ENCODE measurements at places on chromosomes 11 and 22.
A peak's percentile ranks its signal among the peaks of the same experiment; 100 is the strongest.

- no peak for ATAC-seq
Measured at GRCh38 chr11:34356576-34356912, 1.3 kb downstream of the ABTB2 start.

- peak; percentile 19 for ATAC-seq
Measured at GRCh38 chr11:486189-486588, 20.9 kb downstream of the RNH1 start.

DNA sequence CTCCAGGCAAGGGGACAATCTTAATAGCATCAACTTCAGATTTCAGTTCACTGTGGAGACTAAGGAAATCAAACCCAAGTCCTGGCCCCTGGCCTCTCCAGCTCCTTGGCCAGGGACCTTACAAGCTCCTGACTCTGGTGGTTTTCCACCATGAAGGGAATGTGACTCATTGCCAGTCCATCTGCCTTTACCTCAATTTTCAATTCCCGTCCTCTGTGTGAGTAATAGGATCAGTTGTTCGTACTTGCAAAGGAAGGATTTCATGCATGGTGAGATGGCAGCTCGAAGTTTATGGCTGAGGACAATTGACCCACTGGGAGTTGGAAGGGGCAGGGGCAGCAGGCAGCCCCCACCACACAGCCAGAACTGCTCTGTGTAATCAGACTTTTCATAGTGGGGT is 42.5 kb downstream of the INSC start:
- peak; percentile 17 for ATAC-seq

- no peak for ATAC-seq
Measured at GRCh38 chr11:104061853-104062521, 25.5 kb downstream of the DDI1 start.

DNA sequence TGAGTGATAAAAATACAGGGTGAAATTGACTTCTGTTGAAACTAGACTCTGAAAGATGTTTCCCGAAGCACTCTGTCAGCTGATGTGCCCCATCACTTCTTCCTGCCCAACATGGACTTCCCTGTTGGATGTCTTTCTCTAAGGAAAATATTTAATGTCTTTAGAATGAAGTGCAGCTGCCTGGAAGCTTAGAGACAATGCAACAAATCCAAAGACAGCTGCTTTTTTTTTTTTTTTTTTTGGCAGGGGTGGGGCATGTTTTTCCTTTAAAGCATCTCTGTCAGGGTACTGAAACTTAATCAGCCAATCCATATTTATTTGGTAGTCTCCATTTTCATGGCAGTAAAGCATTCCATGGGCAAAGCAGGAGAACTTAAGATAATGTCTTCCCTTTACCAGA is 5.9 kb downstream of the JAM3 start:
- ATAC-seq, result no peak

DNA sequence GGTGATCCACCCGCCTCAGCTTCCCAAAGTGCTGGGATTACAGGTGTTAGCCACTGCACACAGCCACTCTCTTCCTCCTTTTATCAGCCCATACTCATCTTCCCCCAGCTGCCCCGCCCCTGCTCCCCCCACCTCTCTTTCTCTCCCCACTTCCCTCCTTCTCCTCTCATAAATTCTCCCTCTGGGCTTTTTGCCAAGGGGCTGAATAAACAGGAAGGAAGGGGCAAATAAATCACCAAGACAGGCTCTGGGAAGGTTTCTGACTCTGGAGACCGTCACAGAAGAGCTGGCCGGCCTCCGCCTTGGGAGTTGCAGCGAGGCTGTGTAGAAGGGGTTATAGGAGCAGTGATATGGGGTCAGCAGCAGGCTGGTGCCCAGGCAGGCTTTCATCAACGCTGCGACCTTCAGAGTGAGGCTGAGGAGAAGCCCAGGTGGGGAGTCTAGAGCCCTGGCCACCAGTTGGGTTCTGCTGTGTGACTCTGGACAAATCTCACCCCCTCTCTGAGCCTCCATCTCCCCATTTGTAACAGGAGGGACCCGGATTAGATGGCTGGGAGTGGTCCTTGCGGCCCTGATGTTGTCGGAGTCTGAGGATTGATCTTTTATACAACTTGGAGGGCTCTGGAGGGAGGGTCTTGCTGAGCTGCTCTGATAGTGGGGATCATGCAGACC is 62.6 kb upstream of the RASD2 start:
- ATAC-seq, result peak; percentile 13

DNA sequence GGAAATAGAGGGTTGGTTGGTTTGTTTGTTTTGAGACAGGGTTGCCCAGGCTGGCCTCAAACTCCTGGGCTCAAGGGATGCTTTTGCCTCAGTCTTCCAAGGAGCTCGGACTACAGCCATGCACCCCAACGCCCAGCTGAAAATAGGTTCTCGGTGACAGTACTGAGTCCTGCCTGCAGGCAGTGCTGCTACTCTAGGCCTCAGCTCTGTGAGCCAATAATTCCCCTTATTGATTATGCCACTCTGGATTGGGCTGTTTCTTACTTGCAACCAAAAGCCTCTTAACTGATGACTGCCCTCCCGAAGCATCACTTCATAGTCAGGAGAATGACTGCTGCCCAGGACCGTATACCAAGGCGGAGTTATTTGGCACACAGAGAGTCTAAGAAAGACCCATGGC is 1.2 kb upstream of the C11orf16 start:
- ATAC-seq, result no peak

GRCh38 chr22:22092101-22092500 is 109.5 kb upstream of the TOP3B start:
- ATAC-seq, result no peak

DNA sequence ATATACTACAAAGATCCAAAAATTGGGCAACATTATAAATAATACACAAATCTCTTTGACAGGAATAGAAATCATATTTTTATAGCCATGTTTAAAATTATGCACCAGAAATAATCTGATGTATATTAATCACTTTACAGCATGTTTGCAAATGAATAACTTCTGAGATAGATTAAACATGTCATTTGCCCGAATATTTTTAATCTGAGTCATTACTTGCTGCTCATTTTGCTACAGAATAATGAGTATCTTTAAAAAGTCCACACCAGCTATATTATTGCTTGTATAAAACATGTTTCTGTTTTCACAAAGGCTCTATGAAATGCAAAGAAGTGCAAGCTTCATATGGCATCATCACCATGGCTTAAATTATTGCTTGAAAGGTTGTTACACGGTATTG is 336.8 kb downstream of the GUCY1A2 start:
- ATAC-seq, result no peak

GRCh38 chr22:45475851-45476514 is 26.7 kb upstream of the FBLN1 start:
- ATAC-seq, result peak; percentile 25

GRCh38 chr11:126855536-126855935 is 145.0 kb downstream of the KIRREL3 start:
- no peak for ATAC-seq

- no peak for ATAC-seq
Measured at GRCh38 chr11:31870609-31871309, 59.6 kb upstream of the PAX6 start.

DNA sequence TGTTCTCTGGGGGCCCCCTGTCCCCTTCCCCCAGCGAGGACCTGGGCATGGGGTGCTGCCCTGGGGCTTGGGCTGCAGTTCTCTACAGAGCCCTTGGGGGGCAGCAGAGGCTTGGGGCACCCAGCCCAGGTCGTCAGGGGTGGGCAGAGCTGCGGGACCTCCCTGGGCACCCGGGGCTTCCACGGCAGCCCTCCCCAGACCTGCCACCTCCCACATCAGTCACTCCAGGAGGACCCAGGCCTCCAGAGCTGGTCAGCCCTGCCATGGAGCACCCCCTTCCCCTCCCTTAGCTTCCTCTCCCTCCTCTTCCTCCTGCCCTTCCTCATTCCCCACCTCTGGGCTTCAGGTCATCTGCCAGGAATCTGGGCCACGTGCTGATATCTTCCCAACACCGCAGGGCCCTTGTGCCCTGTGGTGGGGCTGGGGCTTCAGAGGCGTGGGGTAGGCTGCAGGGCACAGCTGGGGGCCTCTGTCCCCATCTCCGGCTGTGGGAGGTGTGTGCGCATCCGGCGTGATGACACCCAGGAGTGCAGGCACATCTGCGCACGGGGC is 5.8 kb downstream of the TSPAN4 start:
- ATAC-seq, result peak; percentile 22

GRCh38 chr11:78045851-78046485 is 17.7 kb upstream of the THRSP start:
- peak; percentile 92 for ATAC-seq

DNA sequence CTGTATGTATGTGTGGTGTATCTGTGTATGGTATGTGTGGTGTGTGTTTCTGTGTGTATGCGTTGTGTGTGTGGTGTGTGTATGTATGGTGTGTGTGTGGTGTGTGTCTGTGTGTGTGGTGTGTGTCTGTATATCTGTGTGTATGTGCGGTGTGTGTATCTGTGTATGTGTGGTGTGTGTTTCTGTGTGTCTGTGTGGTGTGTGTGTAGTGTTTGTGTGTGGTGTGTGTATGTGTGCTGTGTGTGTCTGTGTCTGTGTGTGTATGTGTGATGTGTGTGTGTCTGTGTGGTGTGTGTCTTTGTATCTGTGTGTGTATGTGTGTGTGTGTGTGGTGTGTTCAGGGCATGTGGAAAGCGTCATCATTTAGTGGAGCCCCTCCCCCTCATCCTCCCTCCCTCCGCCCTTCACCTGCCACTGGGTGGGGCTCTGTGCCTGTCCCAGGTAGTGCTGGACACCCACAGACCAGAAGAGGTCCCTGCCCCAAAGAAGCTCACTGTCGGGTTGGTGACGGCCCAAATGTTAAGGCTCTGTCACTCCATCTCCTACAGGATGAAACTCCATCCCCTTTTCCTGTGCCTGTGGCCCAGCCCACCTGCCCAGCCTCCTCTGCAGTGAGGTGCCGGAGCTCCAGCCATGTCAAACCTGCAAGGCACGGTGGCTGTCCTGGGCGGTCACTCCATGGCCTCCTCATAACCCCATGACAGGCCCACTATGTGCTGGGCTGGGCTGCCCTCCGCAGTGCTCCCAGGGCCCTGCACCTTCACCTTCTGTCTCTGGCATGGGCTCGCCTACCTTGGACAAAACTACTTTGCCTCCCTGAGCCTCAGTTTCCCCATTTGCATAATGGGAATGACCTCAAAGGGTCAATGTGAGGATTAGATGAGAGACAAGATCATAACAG is 23.4 kb upstream of the SHISAL1 start:
- peak; percentile 12 for ATAC-seq

GRCh38 chr11:118524356-118524755 is 2.9 kb upstream of the TTC36 start:
- no peak for ATAC-seq

GRCh38 chr22:40472051-40472450 is 101.7 kb downstream of the SGSM3 start:
- no peak for ATAC-seq

DNA sequence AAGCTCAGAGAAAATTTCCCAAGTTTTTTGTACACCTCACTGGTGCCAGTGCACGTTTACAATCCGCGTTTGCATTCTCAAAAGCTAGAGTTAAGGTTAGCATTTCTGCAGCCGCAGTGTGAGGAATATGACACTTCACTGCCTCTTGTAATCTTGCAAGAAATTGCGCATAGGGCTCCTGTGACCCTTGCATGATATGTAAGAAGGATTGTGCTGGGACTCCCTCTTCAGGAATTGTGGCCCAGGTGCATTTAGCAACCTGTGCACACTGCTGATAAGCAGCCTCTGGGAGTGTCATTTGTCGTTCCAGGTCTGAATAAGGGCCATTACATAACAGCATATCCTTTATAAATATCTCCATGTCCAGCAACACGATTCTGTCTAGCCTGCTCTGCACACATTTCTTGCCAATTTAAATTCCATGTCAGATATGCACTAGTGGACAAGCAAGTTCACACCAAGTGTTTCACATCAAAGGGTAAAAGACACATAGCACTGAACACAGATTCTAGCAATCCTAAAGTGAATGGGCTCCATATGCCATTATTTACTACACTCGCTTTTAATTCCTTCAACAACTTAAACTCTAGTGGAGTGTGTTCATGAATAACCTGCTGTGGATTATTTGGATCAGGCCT is 69.2 kb upstream of the INCENP start:
- peak; percentile 54 for ATAC-seq

- ATAC-seq, result no peak
Measured at GRCh38 chr11:95232666-95233065, 1.7 kb upstream of the SESN3 start.

- ATAC-seq, result no peak
Measured at GRCh38 chr11:59999691-60000090, 17.3 kb upstream of the OOSP4B start.

DNA sequence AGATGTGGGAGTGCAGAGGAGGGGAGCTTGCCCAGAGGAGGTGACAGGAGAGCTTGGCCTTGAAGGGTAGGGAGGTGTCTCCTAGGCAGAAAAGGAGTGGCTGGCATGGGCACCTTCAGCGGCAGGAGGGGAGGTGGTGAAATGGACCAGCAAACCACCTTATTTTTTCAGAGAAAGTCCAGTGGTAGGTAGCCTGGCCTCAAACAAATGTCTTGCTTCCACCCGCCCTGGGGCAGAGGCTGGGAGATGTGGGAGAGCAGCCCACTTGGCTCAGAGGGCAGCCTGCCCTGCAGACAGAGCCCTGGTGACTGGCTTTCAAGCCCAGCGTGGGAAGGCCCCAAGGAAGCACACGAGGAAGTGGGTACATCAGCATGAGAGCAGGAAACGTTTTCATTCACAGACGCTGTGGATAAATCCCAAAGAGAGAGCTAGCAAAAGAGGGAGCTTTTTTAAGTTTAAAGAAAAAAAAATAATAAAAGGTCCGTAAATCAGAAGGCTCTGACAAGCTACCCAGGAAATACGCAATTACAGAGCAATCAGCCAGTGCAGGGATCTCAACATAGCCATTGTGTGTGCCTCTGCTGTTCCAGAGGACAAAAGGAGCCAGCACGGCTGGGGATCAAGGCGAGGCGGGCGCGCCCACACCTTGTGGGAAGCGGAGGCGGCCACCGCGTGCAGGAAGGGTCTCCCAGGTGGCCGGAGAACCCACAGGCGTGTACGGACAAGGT is 238.7 kb upstream of the PLET1 start:
- no peak for ATAC-seq

- no peak for ATAC-seq
Measured at GRCh38 chr11:82896183-82896582, 4.0 kb downstream of the PRCP start.

GRCh38 chr11:128603003-128603696 is 15.8 kb upstream of the ETS1 start:
- no peak for ATAC-seq

DNA sequence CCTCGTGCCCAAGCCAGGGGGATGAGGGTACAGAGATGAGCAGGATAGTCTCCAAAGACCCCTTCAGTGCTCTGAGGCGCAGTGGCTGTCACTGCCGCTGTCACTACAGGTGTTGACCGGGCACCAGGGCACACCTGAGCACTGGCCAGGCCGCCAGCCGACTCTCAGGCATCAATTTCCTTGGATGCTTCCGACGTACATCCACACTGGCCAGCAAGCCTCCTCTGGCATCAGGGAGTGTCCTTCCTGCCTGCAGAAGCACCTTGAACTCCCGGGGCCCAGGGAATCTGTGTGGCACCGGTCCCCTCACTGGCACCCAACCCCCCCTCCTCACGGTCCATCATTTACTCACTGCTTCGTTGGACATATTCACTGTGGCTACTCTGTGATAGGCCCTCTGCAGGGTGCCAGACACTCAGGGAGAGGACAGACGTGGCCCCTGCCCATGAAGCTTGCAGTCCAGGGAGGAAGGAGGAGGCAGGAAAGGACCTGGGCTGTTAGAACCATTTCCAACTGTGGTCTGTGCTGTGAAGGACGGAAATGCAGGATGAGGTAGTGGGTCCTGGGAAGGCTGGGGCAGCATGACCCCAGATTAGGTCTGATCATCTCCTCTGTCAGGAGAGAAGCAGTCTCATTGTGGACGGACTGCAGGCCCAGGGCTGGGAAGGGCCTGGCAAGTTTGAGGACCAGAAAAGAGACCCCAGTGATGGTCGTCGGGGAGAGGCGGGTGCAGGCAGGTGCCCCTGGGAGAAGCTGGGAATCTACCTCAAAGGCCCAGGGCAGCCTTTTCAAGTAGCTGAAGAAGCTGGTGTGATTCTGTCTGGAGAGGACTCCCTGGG is 46.3 kb upstream of the ANO1 start:
- ATAC-seq, result no peak
